Astrocyte of the hippocampus (primary cell): ENCODE measurements at places on chromosomes 4 and X.

- DNase-seq: no peak
Measured at GRCh38 chr4:164683040-164683439, 70.9 kb upstream of the SMIM31 start.

DNA sequence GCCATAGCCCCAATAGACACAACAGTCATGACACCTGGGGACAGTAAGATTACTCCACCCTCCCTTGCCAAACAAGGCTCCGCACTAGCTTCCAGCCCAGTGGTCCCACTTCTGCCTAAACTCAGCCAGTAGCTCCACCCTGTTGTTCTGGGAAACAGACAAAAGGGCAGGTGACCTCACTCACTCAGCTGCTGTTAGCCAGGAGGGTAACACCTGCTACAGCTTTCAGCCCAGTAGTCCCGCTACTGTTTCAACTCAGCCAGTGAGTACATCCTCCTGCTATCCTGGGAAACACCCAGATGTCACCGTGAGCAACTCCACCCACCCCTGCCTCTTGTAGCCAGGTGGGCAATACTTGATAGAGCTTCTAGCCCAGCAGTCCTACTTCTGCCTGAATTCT is 162.7 kb upstream of the CPXCR1 start:
- no peak for DNase-seq

DNA sequence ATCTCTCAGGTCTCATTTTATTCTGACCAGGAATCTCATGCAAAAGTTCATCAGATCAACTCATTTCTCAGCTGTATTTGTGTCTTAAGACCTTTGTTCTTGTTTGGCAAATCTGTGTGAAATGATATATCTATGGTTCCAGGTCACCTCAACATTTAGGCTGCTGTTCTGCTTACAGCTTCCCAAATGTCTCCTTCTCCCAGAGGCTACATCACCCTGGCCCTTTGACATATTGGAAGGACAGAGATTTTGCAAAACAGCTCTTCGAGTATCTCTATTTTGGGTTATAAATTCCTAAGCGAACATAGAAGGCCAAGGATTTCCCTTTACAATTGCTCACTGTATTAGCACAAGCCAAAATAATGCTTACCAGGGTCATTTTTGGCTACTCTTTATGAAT is 57.5 kb upstream of the GIMD1 start:
- no peak for DNase-seq

GRCh38 chr4:71694961-71695360 is 88.9 kb downstream of the GC start:
- DNase-seq: no peak

DNA sequence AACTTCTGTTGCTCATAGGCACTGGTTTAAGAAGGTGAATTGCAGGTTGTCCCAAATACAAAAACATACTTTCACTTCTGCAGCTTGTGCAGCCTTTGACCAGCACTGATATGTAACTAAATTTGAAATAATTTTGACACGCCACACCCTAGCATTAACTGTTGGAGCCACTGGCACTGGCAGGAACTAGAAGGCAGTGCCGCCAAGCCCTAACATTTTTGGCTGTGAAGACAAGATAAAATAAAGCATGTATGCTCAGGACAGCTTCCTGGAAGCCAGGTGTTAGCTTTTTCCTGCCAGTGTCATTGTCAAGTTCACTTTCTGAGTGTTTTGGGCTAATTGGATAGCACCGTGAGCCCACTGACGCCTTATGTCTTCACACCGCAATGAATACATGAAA is 65.3 kb upstream of the FBXW7 start:
- DNase-seq: no peak

- no peak for DNase-seq
Measured at GRCh38 chrX:1027133-1027532, 185.3 kb downstream of the CRLF2 start.

DNA sequence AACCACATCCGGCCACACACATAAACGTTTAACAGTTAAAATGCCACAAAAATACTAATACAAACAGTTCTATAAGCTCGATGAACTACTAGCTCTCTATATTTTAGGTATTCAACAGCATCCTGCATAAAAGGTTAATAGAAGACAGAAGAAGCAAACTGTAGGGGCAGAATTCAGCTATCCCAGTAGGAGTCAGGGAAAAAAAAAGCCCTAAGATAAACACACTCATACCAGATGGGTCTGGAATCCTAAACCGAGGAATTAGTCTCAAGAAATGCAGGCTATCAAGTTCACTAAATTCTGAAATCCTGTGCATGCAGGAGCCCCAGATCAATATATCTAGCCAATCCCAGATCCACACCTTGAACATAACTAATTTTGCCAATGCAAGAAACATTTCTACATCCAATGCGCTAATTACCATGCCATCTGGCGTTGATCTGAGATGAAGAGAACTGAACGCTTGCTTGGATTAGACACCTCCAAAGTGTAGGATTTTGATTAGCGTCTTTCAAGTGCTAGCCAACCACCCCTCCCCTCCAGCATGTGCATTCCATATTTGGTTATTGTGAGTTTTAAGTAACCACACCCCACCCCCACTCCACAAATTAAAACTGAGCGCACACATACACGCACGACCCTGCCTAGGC is 512.2 kb upstream of the INTU start:
- no peak for DNase-seq

DNA sequence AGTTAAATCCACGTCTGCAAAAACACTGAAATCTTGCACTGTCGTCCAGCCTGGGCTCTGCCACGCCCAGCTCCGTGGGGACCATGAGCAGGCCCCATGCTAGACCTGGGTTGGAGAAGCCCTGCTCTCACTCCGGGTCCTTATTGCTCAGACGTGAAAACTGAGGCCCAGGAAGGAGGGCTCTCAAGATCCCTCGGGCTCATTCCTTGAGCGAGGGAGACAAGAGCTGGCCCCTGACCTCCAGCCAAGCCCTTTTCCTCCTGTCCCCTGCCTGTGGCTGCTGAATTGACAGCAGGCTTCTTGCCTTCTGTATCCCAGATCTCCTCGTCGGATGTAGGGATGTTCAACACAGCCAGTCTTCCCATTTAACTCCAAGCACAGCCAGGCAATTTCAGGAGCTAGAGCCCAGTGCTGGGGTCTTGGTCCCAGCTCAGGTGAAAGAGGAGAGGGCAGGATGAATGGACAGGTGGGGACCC is 109.5 kb downstream of the CPZ start:
- DNase-seq: no peak

- DNase-seq: no peak
Measured at GRCh38 chr4:13562876-13563275, 18.6 kb upstream of the NKX3-2 start.

GRCh38 chrX:105981772-105982485 is 56.6 kb downstream of the SERPINA7 start:
- no peak for DNase-seq

DNA sequence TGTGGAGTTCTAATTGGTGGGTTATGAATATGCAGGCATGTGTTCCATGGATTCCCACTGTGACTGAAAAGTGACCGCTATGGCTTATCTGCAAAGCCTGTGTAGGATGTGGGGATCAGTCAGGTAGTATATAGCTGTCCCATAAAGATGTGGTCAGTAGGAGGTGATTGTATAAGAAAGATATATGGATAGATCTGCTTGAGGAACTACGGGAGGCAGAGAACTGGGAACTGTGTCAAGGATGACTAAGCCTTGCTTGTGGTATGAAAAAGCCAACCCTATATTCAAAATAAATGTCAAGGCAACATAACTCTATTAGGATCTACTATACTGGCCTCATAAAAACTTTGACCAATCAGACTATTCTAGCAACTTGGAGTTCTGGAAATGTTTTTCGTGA is 185.2 kb downstream of the KLHL4 start:
- DNase-seq: peak; percentile 3

GRCh38 chrX:18174971-18175370 is 45.7 kb downstream of the BEND2 start:
- DNase-seq: no peak

DNA sequence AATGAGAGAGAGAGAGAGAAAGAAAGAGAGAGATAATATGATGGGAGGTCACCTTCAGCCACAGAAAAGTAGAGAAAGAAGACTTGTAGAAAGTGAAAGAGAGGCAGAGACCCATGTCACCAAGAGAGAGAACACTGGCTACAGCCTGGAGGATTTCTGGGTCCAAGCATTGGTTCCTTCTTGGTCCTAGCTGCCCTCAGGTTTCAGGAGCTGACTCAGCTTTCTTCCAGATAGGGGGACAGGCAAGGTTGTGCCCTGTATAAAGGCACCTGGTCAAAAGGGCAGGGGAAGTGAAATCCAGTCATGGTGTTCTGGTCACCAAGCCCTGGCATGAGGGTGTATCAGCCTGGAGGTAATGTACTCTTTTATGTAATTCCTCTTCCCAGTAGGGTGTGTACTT is 47.5 kb upstream of the XK start:
- no peak for DNase-seq

DNA sequence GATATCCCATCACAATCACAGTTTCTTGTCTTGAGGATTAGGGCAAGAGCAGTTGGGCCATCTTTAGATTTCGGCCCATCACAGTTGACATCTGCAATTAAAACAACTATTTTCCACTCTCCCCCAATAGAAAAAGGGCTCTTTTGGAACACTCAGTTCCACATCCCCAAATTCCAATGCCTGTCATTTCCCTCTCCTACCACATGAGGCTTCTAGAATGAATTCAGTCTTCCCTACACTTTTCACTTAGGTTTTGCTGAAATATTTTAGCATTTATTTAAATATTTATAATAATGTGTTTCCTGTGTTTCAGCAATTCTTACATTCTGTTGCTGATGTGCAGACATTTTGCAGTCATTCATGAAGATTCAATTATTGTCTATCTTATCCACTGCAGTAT is 118.4 kb downstream of the COX18 start:
- DNase-seq: no peak

DNA sequence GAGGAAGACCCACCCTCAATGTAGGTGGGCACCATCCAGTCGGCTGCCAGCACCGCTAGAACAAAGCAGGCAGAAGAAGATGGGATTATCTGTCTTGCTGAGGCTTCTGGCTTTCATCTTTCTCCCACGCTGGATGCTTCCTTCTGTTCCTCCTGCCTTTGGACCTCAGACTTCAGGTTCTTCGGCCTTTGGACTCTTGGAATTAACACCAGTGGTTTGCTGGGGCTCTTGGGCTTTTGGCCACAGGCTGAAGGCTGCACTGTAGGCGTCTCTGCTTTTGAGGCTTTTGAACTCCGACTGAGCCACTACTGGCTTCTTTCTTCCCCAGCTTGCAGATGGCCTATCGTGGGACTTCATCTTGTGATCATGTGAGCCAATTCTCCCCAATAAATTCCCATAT is 55.1 kb downstream of the PDLIM5 start:
- no peak for DNase-seq

- DNase-seq: no peak
Measured at GRCh38 chr4:62533573-62533972, 1333.4 kb downstream of the ADGRL3 start.

DNA sequence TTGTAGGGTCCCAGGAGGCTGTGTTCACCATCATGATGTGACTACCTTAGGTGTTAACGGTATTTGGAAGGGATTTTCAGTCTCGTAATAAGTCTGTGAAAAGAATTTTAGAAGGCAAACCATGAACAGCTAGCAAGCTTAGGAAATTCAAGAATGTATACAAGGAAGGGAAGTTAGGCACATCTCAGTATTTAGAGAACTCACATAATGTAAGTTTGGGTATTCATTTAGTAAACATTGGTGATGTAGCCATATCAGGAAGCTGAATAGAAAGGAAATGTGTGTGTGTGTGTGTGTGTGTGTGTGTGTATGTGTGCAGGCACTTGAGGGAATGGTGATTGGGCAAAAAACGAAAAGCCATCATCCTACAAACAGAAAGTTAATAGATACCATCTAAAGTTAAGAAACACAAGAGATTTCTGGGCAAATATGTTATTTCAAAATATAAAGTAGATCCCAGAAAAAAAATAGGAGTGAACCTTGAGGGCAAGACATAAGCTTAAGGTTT is 34.7 kb upstream of the PRKX start:
- no peak for DNase-seq

GRCh38 chr4:124334119-124334518 is 378.4 kb downstream of the ANKRD50 start:
- peak; percentile 81 for DNase-seq
